Naive thymus-derived CD4-positive, alpha-beta T cell (primary cell): ENCODE measurements at places on chromosomes 2 and 18.

GRCh38 chr18:73544032-73544431 lies 603.6 kb downstream of the FBXO15 start:
- H3K4me1 ChIP-seq: no peaks in the 10 kb centered on the region
- no peaks in the 10 kb centered on the region for H3K36me3 ChIP-seq
- H3K27me3 ChIP-seq: no peaks in the 10 kb centered on the region
- DNase-seq: no peak

GRCh38 chr2:20573620-20574422 lies 77.1 kb downstream of the HS1BP3 start:
- H3K36me3 ChIP-seq: no peaks in the 10 kb centered on the region
- peaks cover 13% of the 10 kb centered on the region for H3K4me1 ChIP-seq
- H3K4me3 ChIP-seq: no peak overlapping the region
- no peak overlapping the region for H3K27ac ChIP-seq
- DNase-seq: no peak
- H3K27me3 ChIP-seq: no peaks in the 10 kb centered on the region

GRCh38 chr18:32067375-32068167 lies 24.1 kb upstream of the RNF138 start:
- no peak overlapping the region for H3K27ac ChIP-seq
- H3K27me3 ChIP-seq: no peaks in the 10 kb centered on the region

DNA sequence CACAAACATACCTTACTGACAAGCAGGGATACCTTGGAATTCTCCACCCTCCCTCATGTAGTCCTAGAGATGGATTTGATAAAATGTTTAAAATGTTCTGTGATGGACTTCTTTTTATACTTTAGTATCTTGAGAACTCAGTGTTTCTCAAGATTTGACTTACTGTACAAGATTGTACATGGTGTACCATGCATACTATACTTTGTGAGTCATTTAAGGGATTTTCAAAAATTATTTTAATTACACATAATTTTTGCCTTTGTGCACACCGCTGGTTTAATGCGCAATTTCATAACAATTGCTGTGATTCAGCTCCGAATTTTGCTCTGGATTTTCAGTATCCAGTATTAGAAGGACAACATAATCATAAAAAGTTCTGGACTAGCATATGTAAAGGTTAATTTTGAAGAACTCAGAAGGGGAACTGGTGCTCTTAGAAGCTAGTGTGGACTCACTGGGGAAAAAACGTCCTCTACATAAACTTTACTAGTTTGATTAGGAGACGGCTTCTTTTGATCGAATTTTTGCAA lies 78.6 kb upstream of the ACSL3 start:
- no peak overlapping the region for H3K4me3 ChIP-seq
- H3K36me3 ChIP-seq: no peaks in the 10 kb centered on the region
- H3K27me3 ChIP-seq: no peaks in the 10 kb centered on the region

GRCh38 chr18:36831139-36831538 lies 2.2 kb downstream of the KIAA1328 start:
- no peak for DNase-seq
- peaks cover 18% of the 10 kb centered on the region for H3K4me1 ChIP-seq
- no peak overlapping the region for H3K27ac ChIP-seq
- H3K36me3 ChIP-seq: no peaks in the 10 kb centered on the region
- no peak overlapping the region for H3K4me3 ChIP-seq
- H3K27me3 ChIP-seq: no peaks in the 10 kb centered on the region

GRCh38 chr2:147027436-147027835 lies 817.4 kb upstream of the ACVR2A start:
- no peaks in the 10 kb centered on the region for H3K36me3 ChIP-seq
- H3K27me3 ChIP-seq: no peaks in the 10 kb centered on the region
- no peak overlapping the region for H3K4me3 ChIP-seq
- no peaks in the 10 kb centered on the region for H3K4me1 ChIP-seq
- no peak for DNase-seq
- H3K27ac ChIP-seq: no peak overlapping the region

DNA sequence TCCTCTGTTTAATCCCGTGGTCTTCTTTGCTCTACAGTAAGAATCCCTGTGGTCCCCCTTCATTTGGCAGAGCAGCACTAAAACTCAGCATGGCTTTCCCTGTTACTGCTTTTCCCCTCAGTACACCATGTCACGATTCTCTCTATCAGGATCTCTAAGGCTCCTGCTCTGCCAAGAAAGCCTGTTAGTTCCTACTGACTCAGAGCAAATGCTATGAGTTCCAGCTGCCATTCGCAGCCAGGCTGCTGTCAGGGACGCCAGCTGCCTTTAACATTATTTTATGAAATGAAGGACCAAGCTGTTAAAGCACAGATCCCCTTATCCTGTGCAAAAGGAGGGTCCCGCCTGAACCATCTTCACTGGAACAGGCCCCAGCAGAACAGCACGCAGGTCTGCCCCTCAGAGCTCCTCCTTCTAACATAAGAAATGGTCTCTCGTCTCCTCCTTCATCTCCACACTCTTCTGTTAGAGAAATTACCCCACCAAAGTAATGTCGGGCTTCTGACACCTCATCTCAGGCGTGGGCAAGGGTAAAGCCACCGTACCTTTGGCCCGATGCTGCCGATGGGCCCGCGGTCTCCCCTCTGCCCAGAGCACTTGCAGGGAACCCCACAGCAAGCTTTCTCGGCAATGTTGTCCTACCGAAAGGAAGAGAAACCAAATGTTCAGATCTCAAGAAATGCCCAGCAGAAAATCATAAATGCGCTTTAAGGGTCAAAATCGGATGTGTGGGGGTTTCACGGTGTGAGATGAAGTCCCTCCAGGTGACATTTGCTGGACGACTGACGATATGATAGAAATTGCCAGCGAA lies 52.6 kb downstream of the COL6A3 start:
- no peaks in the 10 kb centered on the region for H3K27me3 ChIP-seq
- peaks cover 3% of the 10 kb centered on the region for H3K36me3 ChIP-seq

DNA sequence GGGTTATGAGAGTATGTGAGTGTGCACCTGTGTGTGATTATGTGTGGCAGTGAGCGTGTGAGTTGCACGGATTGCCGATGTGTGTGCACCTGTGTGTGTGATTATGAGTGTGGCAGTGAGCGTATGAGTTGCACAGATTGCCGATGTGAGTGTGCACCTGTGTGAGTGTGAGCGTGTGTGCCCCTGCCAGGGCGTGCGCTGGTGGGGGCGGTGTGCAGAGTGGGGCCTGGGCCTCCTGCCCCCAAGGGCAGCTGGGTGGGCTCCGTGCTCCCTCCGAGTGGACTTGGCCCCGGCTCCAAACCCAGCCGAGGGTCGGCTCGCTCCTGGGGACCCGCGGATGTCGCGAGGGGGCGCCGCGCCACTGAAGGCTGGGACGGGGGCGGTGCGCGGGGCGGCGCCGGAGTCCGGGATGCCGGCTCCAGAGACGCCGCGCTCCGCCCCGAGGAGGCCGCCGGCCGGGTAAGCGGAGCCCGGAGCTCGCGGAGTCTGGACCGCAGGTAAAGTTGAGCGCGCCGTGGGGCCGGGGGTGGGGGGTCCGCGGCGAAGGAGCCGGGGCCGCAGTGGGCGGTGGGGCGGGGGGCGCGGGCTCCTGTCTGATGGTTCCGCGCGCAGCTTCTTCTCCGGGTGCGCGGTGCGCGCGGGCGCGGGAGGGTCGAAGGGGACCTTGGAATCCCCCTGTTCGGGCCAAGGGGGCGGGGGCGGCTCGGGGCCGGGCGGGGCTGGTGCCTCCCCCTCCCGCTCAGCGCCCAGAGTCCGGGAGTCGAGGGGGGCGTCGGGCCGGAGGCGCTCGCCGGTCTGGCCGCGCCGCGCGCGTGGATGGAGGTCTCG lies at the start of gene KCNG2:
TSS of gene KCNG2 (plus strand) at position 421 of the 828 bp plus-strand sequence. CDS start 65,730 bp downstream, outside the sequence.
- H3K4me1 ChIP-seq: no peaks in the 10 kb centered on the region
- no peak within 1 kb of the TSS for H3K4me3 ChIP-seq
- no peaks in the 10 kb centered on the region for H3K36me3 ChIP-seq
